Bladder microvascular endothelial cell (primary cell): ENCODE measurements at places on chromosomes 3 and 15. TPM values are rescaled to one million over a fixed set of nuclear protein-coding genes. Genes with fewer than 3 reads are reported as not detected.

The MAP1A gene
- total RNA-seq: 0.31 and 0.32 TPM in 2 replicates

The TMEM158 gene
- total RNA-seq: under 0.01 and 0.44 TPM in 2 replicates

The MOBP gene
- under 0.01 TPM in 2 replicates for total RNA-seq

The BUB1B gene
- 20.4 and 21.2 TPM in 2 replicates for total RNA-seq
